ENCODE measurements at places on chromosomes 5 and 9. TPM values are rescaled to one million over a fixed set of nuclear protein-coding genes. Genes with fewer than 3 reads are reported as not detected.
A peak's percentile ranks its signal among the peaks of the same experiment; 100 is the strongest.

- H3K4me3 ChIP-seq, result no peak overlapping the region
- no peaks in the 10 kb centered on the region for H3K4me1 ChIP-seq
- DNase-seq, result no peak
- H3K27me3 ChIP-seq, result no peaks in the 10 kb centered on the region
- H3K27ac ChIP-seq, result no peak overlapping the region
- no peaks in the 10 kb centered on the region for H3K36me3 ChIP-seq
These were observed 59.7 kb upstream of the TRPC7 start for GRCh38 chr5:136424835-136425584.

GRCh38 chr5:73419465-73420390 lies 28.8 kb downstream of the FOXD1 start:
- DNase-seq, result no peak
- no peak overlapping the region for H3K4me3 ChIP-seq
- H3K36me3 ChIP-seq, result no peaks in the 10 kb centered on the region
- H3K27me3 ChIP-seq, result peaks cover 71% of the 10 kb centered on the region
- H3K4me1 ChIP-seq, result peaks cover 2% of the 10 kb centered on the region

DNA sequence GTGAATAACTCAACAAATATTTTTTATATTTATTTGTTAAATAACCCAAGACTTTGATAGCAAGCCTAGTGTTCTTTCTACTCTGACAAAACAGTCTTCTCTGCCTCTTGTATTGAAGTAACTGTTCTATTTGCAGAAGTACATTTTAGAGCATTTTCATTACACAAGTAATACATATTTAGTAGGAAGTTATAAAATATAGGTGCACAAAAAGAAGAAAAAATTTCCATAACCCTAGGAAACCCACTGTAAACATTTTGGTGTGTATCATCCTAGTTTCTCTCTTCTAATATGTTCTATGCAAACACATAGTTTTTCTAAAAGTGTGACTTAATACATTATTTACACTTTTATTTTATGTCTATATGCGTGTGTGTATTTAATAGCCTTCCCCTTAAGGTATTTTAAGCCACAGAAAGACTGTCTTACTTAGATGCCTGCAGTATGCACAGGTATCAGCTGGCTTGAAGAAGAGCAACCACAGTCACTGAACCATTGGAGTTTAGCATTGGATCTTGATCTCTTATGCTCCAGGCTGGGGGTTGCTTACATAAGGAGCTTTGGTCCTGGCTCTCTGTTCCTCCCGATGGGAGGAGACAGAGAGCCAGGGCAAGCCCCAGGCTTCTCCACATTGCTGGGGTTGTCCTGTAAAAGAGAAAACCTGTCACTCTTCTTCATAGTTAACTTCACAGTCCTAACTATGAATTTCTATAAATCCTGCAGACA lies 3.8 kb downstream of the SELENOP start:
- DNase-seq, result no peak
- peaks cover 2% of the 10 kb centered on the region for H3K27me3 ChIP-seq
- H3K4me3 ChIP-seq, result no peak overlapping the region
- H3K4me1 ChIP-seq, result no peaks in the 10 kb centered on the region

- H3K27ac ChIP-seq, result no peak overlapping the region
- DNase-seq, result no peak
- H3K27me3 ChIP-seq, result peaks cover 11% of the 10 kb centered on the region
- H3K4me1 ChIP-seq, result no peaks in the 10 kb centered on the region
These were observed 10.6 kb upstream of the EXOC3 start for GRCh38 chr5:432201-432927.

- H3K27ac ChIP-seq, result no peak overlapping the region
- H3K36me3 ChIP-seq, result peaks cover 2% of the 10 kb centered on the region
- no peak for DNase-seq
- H3K4me3 ChIP-seq, result no peak overlapping the region
These were observed 43.9 kb upstream of the HMGCS1 start for GRCh38 chr5:43357067-43357466.

DNA sequence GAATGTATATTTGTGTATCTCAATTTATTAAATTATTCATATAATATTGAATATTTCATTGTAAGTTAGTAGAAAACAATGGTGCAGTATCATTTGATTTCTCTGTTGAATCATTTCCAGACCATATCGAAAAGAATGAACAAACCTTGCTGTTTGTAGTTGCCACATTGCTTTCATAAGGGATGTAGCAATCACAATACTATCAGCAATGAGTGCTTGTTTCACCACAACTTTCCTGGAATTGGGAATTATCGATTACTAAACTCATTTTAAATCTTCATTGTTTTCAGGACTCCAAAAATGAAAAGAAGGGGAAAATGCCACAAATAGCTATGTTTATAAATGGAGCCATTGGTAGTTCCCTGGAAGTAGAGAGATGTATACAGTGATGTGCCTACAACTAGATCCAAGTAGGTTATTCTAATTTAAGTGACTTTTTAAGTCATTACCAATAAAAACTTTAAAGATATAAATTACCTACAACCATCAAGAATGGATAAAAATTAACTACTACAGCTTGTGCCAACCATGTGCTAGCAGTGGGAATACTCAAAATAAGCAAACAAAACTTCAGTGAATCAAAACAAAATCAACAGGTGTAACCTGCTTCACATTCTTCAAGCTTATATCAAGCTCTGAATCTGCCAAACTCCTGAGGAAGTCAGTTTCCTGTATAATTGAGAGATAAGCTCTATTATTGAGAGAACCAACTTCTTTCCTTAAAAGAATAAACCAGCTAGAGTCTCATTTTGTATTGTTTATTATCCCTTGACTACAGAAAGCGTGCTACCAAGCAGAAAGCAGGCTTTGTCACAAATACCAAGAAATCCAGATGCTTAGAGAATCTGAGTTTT lies 358.6 kb downstream of the ADGRV1 start:
- H3K4me3 ChIP-seq, result no peak overlapping the region
- H3K4me1 ChIP-seq, result no peaks in the 10 kb centered on the region
- no peaks in the 10 kb centered on the region for H3K27me3 ChIP-seq

DNA sequence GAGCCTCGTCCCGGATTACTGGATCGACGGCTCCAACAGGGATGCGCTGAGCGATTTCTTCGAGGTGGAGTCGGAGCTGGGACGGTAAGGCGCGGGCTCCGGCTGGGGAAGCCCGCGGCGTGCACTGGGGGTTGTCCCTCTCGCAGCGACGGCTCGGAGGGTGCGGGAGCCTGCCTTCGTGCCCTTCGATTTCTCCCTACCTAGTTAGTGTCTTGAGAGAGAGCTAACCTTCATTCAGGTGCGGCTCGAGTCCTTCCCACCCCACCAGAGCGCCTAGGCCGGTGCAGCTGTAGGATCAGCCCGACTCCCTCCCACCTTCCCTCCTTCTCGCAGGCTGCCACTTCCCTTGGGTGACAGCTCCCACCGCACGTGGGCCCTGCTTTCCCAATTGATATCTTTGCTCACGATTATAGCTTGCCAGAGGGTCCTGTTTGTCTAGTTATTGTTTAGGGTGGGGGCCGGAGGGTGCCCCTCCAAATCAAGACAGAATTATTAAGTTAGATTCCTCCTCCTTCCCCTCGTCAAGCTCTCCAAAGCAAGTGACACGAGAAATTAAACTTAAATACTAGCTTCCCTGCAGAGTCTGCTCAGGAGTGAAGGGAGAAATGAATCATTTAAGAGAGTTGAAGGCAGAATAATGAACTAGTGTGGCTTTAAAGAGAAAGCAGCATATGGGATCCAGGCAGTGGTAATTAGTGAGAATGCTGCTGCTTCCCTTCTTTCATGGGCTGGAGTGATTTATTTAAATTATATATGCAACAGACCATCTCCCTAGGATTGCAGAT lies 569 bp downstream of the CAMK4 start:
- no peak for DNase-seq
- H3K4me3 ChIP-seq, result peak overlapping the region; percentile 82
- peaks cover 27% of the 10 kb centered on the region for H3K4me1 ChIP-seq
- H3K27me3 ChIP-seq, result peaks cover 16% of the 10 kb centered on the region
- H3K27ac ChIP-seq, result no peak overlapping the region

DNA sequence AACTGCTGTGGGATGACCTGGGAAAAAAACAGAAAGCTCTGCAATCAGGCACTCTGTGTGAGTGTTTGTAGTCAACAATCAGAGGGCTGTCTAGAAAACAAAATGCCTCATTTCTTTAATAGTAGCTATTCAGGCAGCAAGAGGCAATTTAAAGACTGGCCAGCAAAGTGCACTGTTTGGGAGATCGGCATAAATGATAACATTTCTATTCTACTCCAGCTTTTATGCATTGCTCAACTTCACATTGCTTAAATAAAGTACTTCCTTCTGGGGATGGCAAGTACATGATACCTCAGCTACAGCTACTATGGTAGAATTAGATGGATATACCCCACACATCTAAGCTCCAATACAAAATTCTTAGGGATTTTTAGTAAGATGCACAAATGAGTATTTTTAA lies 193.1 kb downstream of the DCP2 start:
- no peaks in the 10 kb centered on the region for H3K36me3 ChIP-seq
- no peak overlapping the region for H3K4me3 ChIP-seq
- H3K4me1 ChIP-seq, result no peaks in the 10 kb centered on the region
- DNase-seq, result no peak
- no peak overlapping the region for H3K27ac ChIP-seq

GRCh38 chr9:16150938-16151650 lies 598.3 kb downstream of the CCDC171 start:
- no peak overlapping the region for H3K27ac ChIP-seq
- no peaks in the 10 kb centered on the region for H3K36me3 ChIP-seq
- no peak for DNase-seq
- no peaks in the 10 kb centered on the region for H3K4me1 ChIP-seq
- H3K27me3 ChIP-seq, result peaks cover 8% of the 10 kb centered on the region

- H3K27ac ChIP-seq, result no peak overlapping the region
- no peak for DNase-seq
- peaks cover 2% of the 10 kb centered on the region for H3K27me3 ChIP-seq
- no peak overlapping the region for H3K4me3 ChIP-seq
- peaks cover 10% of the 10 kb centered on the region for H3K4me1 ChIP-seq
These were observed 18.6 kb downstream of the GOLGA2 start for GRCh38 chr9:128257086-128257825.

DNA sequence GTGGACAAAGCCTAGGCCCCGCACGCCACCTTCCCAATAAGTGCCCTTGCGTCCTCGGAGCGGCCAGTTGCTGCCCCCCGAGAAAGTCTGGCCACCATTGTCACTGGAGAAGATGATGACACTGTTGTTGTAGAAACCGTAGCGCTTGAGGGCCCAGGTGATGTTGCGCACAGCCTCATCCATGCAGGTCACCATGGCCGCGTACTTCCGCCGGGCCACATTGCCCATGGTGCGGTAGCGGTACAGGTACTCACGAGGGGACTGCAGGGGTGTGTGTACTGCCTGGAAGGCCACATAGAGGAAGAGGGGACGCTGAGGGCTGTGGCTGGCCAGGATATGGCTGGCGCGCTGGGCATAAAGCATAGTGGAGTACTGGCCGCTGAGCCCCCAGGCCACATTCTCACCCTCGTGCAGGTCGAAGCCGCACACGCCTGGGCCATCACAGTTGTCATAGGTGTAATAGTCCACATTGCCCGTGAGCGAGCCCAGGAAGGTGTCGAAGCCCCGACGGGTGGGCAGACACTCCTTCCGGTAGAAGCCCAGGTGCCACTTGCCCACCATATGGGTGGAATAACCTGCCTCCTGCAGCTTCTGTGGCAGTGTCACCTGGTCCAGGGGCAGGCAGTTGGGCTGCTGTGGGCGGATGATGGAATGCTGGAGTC lies 4.6 kb downstream of the ARSI start:
- H3K27ac ChIP-seq, result no peak overlapping the region
- H3K27me3 ChIP-seq, result peaks cover 24% of the 10 kb centered on the region
- no peak for DNase-seq
- no peak overlapping the region for H3K4me3 ChIP-seq
- no peaks in the 10 kb centered on the region for H3K36me3 ChIP-seq

DNA sequence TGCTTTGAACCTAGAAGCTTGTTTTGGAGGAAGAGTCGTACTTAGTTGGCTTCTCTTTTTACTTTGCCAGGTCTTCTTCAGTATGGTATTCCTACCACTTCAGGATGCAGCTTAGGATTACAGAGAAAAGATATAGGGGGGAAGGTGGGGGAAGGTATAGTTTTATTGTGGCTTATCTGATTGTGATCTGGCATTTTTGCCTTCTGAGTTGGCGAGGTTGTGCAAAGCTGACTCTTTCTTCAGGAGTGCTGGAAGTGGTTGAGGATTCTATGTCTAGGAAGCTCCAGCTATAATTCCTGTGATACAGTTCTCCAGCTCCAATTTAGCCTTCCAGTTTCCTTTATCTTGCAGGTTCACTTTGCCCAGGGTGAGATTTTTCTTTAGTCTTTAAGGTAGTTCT lies 7.0 kb downstream of the CDC42SE2 start:
- no peaks in the 10 kb centered on the region for H3K27me3 ChIP-seq
- H3K36me3 ChIP-seq, result peaks cover 30% of the 10 kb centered on the region
- H3K27ac ChIP-seq, result peak overlapping the region; percentile 82
- H3K4me3 ChIP-seq, result peak overlapping the region; percentile 13

- H3K4me3 ChIP-seq, result no peak overlapping the region
- H3K4me1 ChIP-seq, result no peaks in the 10 kb centered on the region
- DNase-seq, result no peak
These were observed 1237.3 kb upstream of the C9orf72 start for GRCh38 chr9:28810388-28811075.

DNA sequence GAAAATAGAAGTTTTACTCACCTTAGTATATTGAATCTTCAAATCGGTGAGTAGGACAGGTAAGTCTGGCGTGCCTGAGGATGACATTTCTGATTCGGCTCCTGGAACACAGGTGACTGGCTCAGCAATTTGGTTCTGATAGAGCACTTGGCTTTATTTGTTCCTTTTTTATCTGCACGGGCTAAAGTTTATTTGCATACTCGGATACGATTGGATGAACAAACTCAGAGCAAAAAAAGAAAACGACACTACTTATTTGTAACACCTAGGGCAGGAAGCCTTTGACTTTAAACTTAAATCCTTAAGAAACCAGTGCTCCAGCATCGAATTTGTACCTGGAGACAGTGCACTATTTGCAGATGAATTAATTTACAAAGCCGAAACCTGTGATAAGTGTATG lies at the start of gene ALDH1A1:
Gene ALDH1A1, minus strand, starts transcription at position 140 of the 400 bp plus-strand sequence. Its CDS starts 53 bp downstream, at position 87.
- H3K4me1 ChIP-seq, result peaks cover 28% of the 10 kb centered on the region
- no peak for DNase-seq
- H3K36me3 ChIP-seq, result no peaks in the 10 kb centered on the region
- peaks cover 17% of the 10 kb centered on the region for H3K27me3 ChIP-seq
- no peak within 1 kb of the TSS for H3K27ac ChIP-seq
- peak within 1 kb of the TSS; percentile 16 for H3K4me3 ChIP-seq

GRCh38 chr5:116626272-116626723 lies 51.7 kb upstream of the SEMA6A start:
- no peak for DNase-seq
- no peaks in the 10 kb centered on the region for H3K4me1 ChIP-seq
- no peaks in the 10 kb centered on the region for H3K36me3 ChIP-seq
- H3K4me3 ChIP-seq, result no peak overlapping the region
- H3K27ac ChIP-seq, result no peak overlapping the region

The PCDHGB4 gene
- total RNA-seq, result 0.91 TPM

The TEX48 gene
- total RNA-seq, result not detected

The SH3RF2 gene
- total RNA-seq, result not detected

The KIF4B gene
- total RNA-seq, result not detected

The VCAN gene
- total RNA-seq, result 0.22 TPM

The BDP1 gene
- 46.2 TPM for total RNA-seq

The ZCCHC9 gene
- 24.0 TPM for total RNA-seq

All from activated B cell treated with CpG ODN at 0.5 μM for 24 hours (primary cell).